CD8-positive, alpha-beta memory T cell (primary cell): ENCODE measurements at places on chromosomes 3 and 15. TPM values are rescaled to one million over a fixed set of nuclear protein-coding genes. Genes with fewer than 3 reads are reported as not detected.

DNA sequence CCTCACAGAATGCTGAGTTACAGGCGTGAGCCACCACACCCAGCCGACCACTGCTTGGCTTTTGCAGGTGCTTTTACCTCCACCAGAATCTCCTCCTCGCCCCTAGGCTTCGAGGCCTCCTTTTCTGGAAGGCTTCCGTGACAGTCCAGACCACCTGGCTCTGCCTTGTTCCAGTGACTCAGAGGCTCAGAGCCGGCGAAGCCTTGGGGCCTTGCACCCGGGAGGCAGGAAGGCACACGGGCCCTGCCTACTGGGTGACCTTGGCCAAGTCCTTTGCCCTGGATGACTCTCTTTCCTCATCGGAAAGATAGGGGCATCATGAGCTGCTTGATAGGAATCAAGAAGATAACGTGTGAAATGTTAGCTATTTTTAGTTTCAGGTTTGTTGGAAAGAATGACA, 31.3 kb upstream of the FURIN start:
- no peak overlapping the region for H3K4me3 ChIP-seq
- H3K27me3 ChIP-seq, result no peaks in the 10 kb centered on the region
- H3K36me3 ChIP-seq, result no peaks in the 10 kb centered on the region
- H3K4me1 ChIP-seq, result peaks cover 28% of the 10 kb centered on the region
- no peak for DNase-seq

DNA sequence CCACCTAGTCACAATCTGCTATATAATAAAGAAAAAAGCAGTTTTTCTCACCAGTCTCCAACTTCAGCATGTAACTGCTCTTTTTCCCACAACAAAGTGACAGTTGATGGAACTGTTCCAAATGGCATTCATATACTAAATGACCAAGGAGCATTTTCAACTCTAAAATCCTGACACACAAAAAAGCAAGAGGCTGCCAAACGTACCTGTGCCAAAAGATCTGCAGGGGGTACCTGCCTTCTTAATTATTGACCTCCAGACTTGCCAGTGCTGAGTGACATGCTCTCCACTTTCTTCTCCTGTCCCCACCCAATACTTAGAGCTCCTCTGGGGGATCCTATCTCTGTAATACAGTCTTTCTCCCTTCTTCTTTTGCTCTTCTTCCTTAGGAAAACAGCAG, 18.0 kb downstream of the ZBED2 start:
- no peak overlapping the region for H3K4me3 ChIP-seq
- H3K36me3 ChIP-seq, result peaks cover 40% of the 10 kb centered on the region
- no peak overlapping the region for H3K27ac ChIP-seq
- H3K4me1 ChIP-seq, result peaks cover 1% of the 10 kb centered on the region

- H3K4me1 ChIP-seq, result peaks cover 6% of the 10 kb centered on the region
- H3K4me3 ChIP-seq, result no peak overlapping the region
Measured at GRCh38 chr3:13278783-13279531, 141.2 kb downstream of the NUP210 start.

GRCh38 chr3:186342197-186342596, 19.8 kb downstream of the DGKG start:
- H3K4me1 ChIP-seq, result no peaks in the 10 kb centered on the region
- H3K27me3 ChIP-seq, result no peaks in the 10 kb centered on the region
- DNase-seq, result no peak
- H3K4me3 ChIP-seq, result no peak overlapping the region

DNA sequence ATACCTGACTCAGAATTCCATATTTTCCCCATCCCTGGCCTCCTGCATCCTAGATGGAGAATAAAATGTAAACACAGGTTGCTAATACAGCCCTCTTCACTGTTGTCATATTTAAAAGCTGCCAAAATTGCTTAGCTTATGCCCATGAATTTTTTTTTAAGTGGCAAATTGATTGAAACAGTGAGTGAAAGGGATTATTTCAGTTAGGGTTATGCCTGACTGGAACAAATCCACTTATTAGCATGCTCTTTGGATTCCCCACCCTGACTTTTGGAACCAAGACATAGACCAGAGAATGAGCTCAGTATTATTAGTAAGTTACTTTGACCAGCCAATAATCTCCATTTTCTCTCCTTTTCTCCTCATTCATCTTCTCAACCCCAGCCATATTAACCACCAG, 244.7 kb downstream of the FEZF2 start:
- no peaks in the 10 kb centered on the region for H3K4me1 ChIP-seq
- no peak overlapping the region for H3K4me3 ChIP-seq
- no peaks in the 10 kb centered on the region for H3K36me3 ChIP-seq

- no peaks in the 10 kb centered on the region for H3K36me3 ChIP-seq
- DNase-seq, result no peak
- no peaks in the 10 kb centered on the region for H3K27me3 ChIP-seq
- peak overlapping the region; percentile 95 for H3K4me3 ChIP-seq
- H3K27ac ChIP-seq, result peak overlapping the region; percentile 99
- H3K4me1 ChIP-seq, result peaks cover 29% of the 10 kb centered on the region
Measured at GRCh38 chr15:45586125-45586524, 1.1 kb upstream of the BLOC1S6 start.

CCR9 gene
- 8.3 TPM for total RNA-seq

WNT7A gene
- total RNA-seq, result 0.31 TPM

A4GNT gene
- total RNA-seq, result not detected

CX3CR1 gene
- total RNA-seq, result 0.74 TPM

GATA2 gene
- not detected for total RNA-seq

- no peaks in the 10 kb centered on the region for H3K4me1 ChIP-seq
- H3K36me3 ChIP-seq, result no peaks in the 10 kb centered on the region
- no peak overlapping the region for H3K27ac ChIP-seq
- peaks cover 14% of the 10 kb centered on the region for H3K27me3 ChIP-seq
- no peak for DNase-seq
- H3K4me3 ChIP-seq, result no peak overlapping the region
Measured at GRCh38 chr3:120280566-120280965, 4.5 kb downstream of the GPR156 start.

DNA sequence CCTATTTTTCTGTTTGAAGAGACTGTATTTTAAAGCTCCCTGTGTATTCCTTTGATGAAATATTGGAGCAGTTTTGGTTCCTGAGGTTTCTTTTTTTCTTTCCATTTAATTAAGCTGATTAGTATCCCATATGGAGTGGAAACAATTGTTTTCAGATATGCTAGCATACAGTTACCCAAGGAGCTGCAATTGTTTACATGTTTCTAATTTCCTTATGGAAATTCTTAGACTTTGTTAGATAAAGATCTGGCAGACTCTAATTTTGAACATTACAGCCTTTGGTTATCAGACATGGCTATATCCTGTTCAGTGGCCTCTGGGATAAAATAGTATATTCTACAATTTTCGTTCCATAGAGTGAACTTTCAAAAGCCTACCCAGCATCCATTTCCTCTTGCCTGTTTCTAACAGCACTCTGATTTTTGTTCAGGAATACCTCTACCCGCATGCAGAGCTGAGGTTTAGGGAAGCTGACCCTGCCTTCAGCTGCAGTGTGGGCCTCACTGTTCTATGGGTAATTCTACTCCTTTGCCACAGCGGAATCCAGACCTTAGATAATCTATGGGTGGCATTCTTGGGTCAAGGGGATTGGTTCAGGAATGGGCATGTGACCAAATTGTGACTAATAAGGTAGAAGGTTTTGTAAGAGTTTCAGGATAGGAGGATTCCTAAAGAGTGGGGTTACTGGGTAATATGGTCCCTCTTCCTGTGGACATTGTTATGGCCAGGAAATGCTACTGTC, 161.1 kb upstream of the ANKRD28 start:
- H3K36me3 ChIP-seq, result no peaks in the 10 kb centered on the region
- no peaks in the 10 kb centered on the region for H3K4me1 ChIP-seq
- H3K27ac ChIP-seq, result no peak overlapping the region
- no peak for DNase-seq

DNA sequence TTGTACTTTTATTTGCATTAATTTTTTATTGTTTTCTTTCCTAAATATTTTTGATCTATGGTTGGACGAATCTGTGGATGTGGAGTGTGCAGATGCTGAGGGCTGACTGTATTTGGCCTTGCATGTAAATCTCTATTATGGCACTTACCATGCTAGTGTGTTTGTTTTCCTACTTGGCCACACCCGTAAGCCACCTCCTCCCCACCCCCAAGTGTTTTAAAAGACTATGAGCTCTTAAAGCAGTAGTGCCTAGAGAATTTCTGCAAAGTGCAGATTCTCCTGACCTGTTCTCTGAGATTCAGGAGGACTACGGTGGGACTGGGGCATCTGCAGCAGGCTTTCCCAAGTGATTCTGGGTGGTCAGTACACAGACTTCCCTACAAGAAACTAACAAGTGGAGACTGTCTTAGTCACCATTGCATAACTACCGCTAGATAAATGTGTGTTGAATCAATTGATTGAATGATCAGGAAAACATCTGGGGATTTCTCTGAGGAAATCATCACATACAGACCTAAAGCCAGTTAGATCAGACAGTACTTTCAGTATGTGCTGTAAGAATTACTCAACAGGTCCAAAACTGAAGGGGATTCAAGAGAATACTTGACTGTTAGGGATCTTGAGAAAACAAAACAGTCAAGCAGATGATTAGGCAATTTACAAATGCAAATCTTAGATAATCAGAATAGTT, 6.2 kb upstream of the TIPARP start:
- no peak overlapping the region for H3K27ac ChIP-seq
- H3K36me3 ChIP-seq, result no peaks in the 10 kb centered on the region
- no peaks in the 10 kb centered on the region for H3K27me3 ChIP-seq
- no peak for DNase-seq
- H3K4me1 ChIP-seq, result peaks cover 20% of the 10 kb centered on the region
